Activated T-helper 1 cell treated with anti-CD3 and anti-CD28 coated beads, Interleukin-12 subunit alpha, Interleukin-12 subunit beta, Interleukin-2, Interleukin-4 antibody, amounts not matched to agents 30 ng/mL and 10 ng/mL and 1 ng/mL, durations not matched to agents 14 hours and 24 hours and 36 hours (primary cell): ENCODE measurements at places on chromosomes 12 and 14. TPM values are rescaled to one million over a fixed set of nuclear protein-coding genes. Genes with fewer than 3 reads are reported as not detected.

The CD69 gene
- 90.5 and 93.2 TPM in 2 replicates for total RNA-seq

The STAB2 gene
- not detected in 2 replicates for total RNA-seq

The AICDA gene
- total RNA-seq = not detected in 2 replicates

The ASB2 gene
- 21.1 and 23.4 TPM in 2 replicates for total RNA-seq

The BBOF1 gene
- 0.51 and 0.88 TPM in 2 replicates for total RNA-seq

DNA sequence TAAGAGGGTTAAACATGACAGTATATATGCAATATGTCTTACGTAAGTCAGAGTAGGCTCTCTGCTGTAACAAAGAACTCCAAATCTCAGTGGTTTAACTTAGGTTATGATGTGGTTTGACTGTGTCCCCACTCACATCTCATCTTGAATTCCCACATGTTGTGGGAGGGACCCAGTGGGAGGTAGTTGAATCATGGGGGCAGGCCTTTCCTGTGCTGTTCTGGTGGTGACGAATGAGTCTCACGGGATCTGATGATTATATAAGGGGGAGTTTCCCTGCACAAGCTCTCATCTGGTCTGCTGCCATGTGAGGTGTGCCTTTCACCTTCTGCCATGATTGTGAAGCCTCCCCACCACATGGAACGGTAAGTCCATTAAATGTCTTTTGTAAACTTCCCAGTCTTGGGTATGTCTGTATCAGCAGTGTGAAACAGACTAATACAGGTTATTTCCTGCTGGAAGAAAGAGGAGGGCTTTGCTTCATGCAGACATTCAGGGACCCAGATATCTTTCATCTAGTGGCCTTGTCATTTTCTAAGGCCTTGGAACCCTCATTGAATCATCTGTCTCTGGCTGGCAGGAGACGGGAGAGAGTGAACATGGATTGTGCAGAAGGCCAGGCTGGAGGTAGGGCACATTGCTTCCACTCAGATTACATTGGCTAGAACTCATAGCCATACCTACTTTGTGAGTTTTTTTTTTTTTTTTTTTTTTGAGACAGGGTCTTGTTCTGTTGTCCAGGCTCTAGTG is 96.1 kb downstream of the CRADD start:
- no peak for DNase-seq

- DNase-seq = no peak
Observed at GRCh38 chr14:73943083-73943482, 6.8 kb downstream of the FAM161B start.

- DNase-seq = no peak
Observed at GRCh38 chr12:119354172-119354571, 19.6 kb downstream of the CCDC60 start.

DNA sequence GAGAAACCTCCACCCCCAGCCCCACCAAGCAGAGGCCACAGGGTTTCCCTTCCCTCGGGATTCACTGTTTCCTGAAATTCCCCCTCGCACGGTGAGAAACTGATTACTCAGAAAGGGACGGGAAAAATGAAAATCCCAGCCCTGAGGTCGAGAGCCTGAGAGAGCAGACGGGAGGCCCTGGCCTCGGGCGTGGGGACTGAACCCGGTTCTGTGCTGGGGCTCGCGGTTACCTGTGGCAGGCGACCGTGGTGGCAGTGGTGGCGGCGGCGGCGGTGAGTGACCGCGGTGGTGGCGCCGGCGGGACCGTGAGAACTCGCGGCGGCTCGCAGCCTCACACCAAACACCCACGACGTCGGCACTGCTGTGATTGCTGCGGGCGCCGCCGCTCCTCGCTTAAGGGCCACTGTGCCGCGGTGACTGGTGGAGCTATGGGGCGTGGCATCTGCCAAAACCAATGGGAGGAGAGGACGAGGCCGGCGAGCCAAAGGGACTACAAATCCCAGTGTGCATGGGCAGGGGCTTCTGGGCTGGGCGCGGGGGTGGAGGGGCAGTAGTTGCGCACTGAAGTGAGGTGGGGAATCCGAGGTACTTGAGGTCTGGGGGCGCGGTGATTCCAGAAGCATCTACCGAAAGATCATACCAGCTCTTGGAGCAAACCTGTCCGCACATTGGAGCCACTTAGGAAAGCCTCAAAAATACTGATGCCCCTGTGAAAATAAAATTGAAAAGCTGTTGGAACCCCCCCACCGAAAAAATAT is at the start of gene LGMN:
Gene LGMN (minus strand): TSS at position 369 of the 758 bp plus-strand sequence. CDS start 15,841 bp downstream, outside the sequence.
- DNase-seq = peak; percentile 68

DNA sequence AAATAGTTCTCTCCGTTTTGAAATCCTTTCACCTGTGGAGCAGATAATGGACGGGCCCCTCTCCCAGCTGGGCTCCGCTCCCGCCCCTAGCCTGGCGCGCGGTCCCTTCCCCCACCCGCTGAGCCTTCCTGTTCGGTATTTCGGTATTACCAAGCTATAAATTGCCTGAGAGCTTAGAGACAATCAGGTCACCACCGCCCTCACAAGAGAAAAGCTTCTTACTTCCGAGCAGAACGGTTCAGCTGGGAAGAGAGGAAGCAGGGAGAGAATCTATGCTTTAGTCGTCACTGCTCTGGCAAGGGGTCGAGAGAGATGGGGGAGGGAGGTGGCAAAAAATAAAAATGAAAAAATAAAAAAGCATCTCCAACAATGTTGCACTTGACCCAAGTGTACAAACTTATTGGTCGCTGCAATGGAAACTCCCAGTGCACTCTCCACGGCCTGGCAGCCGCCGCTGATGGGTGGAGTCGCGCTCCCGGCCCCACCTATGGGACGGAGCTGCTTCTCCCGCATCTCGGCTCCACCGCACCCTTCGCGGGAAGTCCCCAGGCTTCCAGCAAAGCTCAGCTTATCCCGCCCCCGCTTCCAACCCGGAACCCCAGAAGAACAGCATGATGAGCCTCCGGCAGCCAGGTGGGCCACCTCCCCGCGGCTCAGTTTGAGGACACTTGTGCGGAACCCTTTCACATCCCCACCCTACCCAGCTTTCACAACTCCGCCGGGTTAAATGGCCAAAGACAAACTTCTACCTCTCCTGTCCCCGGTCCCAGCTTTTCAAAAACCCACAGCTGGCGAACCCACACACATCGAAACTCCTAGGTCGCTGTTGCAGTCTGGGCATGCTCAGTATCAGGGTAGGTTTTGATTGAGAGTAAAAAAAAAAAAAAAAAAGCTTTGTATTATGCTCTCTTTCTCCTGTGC is 832 bp upstream of the SYT1 start:
- no peak for DNase-seq

- no peak for DNase-seq
Observed at GRCh38 chr14:55450539-55450938, 10.1 kb upstream of the TBPL2 start.

- no peak for DNase-seq
Observed at GRCh38 chr12:7093892-7094291, 1.6 kb upstream of the C1R start.

- DNase-seq = no peak
Observed at GRCh38 chr14:82490397-82490796, 956.7 kb upstream of the SEL1L start.

DNA sequence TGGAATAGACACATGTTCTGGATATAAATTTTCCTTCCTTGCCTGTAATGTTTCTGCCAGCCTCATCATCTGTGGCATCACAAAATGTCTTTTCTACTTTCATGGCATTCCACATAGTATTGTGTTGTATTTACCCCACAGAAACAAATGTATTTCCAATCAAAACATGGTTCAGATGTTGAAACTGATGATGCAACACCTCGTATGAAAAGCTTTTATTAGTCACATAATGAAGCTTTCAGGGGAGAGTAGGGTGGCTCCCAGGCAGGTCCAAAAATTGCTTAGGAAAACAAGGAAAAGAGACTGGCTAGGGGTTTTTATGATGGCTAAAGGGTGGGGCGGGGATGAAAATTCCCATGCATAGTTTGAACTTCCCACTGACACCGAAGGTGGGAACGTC is 29.1 kb upstream of the ZNF641 start:
- DNase-seq = no peak
